Progenitor cell of endocrine pancreas (in vitro differentiated cells): ENCODE measurements at places on chromosomes 5 and 9.

- H3K27me3 ChIP-seq, result peaks cover 15% of the 10 kb centered on the region
- H3K27ac ChIP-seq, result no peak overlapping the region
- H3K4me1 ChIP-seq, result peaks cover 21% of the 10 kb centered on the region
- H3K4me3 ChIP-seq, result no peak overlapping the region
These were observed 92.4 kb downstream of the PRDM6 start for GRCh38 chr5:123181394-123181801.

- no peak for DNase-seq
- no peak overlapping the region for H3K4me3 ChIP-seq
- H3K4me1 ChIP-seq, result peaks cover 3% of the 10 kb centered on the region
- H3K27ac ChIP-seq, result no peak overlapping the region
- H3K27me3 ChIP-seq, result no peaks in the 10 kb centered on the region
These were observed 183.4 kb downstream of the FBXL7 start for GRCh38 chr5:15683332-15683731.

DNA sequence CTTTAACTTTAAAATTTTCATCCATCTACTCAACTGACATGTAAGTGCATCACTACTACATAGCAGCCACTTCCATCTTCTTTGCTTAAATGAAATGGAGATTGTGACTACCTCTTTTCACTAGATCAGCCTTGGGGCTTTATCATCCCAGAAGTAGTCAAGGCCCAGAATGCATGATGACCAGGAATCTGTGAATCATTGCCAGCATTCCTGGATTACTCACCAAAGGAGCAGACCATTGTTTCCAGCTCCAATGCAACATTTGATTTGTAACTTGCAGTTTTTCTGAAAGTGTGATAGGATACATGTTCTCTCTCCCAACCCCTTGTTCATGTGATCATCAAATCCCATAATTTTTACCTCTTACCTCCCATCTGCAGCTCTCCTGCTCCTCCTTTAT lies 65.1 kb downstream of the PLPPR1 start:
- H3K4me3 ChIP-seq, result no peak overlapping the region
- peaks cover 11% of the 10 kb centered on the region for H3K4me1 ChIP-seq
- H3K27me3 ChIP-seq, result peaks cover 3% of the 10 kb centered on the region
- H3K36me3 ChIP-seq, result no peaks in the 10 kb centered on the region

DNA sequence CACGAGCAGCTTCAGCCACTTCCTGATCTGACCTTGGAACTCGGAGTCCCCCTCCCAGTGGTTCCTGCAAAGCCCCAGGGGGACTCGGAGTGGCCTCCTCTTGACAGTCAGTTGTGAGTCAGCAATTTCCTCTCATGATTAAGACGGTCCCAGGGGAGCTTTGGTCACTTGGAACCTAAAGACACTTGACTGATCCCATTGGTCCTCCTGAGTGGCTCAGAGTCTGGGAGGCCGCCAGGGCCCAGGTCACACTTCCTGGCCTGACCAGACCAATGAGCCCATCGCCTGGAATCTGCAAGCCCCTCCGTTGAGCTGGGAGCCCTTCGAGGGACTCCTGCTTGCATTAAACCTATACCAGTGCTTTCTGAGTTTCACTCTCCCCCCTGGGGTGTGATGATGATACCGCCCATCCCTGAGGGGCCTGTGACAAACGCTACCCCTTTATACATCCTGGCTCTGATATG lies 29.1 kb downstream of the TSPAN17 start:
- no peak for DNase-seq
- H3K36me3 ChIP-seq, result no peaks in the 10 kb centered on the region
- no peak overlapping the region for H3K27ac ChIP-seq
- peaks cover 33% of the 10 kb centered on the region for H3K27me3 ChIP-seq
- H3K4me3 ChIP-seq, result no peak overlapping the region
- peaks cover under 1% of the 10 kb centered on the region for H3K4me1 ChIP-seq

DNA sequence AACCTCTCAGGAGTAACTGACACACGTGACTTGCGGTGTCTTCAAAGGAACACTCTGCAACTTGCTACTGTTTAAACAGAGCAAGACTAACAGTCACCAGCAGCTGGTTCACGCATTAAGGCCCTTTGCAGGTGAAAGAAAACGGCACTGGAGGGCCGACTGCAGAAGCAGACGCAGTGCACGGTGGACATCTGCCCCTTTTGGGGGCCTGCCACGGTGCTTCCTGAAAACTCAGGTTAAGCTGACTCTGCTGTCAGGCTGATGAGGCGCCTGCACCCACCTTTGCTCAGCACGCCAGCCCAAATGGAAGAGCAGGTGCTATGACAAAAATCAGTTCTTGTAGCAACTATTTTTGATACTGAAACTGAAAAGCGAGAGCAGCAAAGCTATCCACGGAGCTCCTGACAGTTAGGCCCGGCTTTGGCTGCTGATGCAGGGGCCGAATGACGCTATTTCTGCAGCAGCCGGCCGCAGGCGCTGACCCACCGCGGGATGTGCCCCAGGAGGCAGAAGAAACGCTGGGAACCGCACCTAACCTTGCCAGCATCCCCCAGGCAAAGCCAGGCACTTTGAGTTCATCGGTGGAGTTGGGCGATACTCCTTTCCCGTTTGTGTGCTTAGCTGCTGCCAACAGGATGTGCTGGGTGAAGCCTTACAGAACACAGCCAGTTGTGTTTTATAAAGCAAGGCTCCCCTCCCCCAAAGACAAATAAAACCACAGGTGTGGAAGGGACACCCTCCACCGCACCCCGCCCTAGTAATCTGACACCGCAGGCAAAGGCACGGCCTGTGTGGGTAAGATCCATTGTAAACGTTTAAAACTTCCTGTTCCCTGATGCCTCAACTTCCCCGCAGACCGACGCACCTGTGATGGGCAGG lies 21.1 kb upstream of the TERT start:
- peaks cover 22% of the 10 kb centered on the region for H3K4me1 ChIP-seq
- H3K27me3 ChIP-seq, result no peaks in the 10 kb centered on the region
- peak overlapping the region; percentile 55 for H3K4me3 ChIP-seq
- peaks cover 9% of the 10 kb centered on the region for H3K36me3 ChIP-seq
- H3K27ac ChIP-seq, result peak overlapping the region; percentile 96

- no peak for DNase-seq
- no peaks in the 10 kb centered on the region for H3K4me1 ChIP-seq
These were observed 95.7 kb downstream of the ACTBL2 start for GRCh38 chr5:57386958-57387357.

- H3K36me3 ChIP-seq, result peaks cover 24% of the 10 kb centered on the region
- H3K27me3 ChIP-seq, result no peaks in the 10 kb centered on the region
- no peak overlapping the region for H3K4me3 ChIP-seq
These were observed 10.3 kb downstream of the TRIM32 start for GRCh38 chr9:116697362-116697761.

- H3K27ac ChIP-seq, result no peak overlapping the region
- DNase-seq, result no peak
- H3K4me3 ChIP-seq, result no peak overlapping the region
- no peaks in the 10 kb centered on the region for H3K36me3 ChIP-seq
- H3K4me1 ChIP-seq, result peaks cover 6% of the 10 kb centered on the region
- H3K27me3 ChIP-seq, result no peaks in the 10 kb centered on the region
These were observed 50.5 kb downstream of the PDE4D start for GRCh38 chr5:59842999-59843398.

- peaks cover 1% of the 10 kb centered on the region for H3K4me1 ChIP-seq
- H3K4me3 ChIP-seq, result no peak overlapping the region
- no peak overlapping the region for H3K27ac ChIP-seq
- H3K27me3 ChIP-seq, result no peaks in the 10 kb centered on the region
- H3K36me3 ChIP-seq, result no peaks in the 10 kb centered on the region
These were observed 21.9 kb downstream of the ARHGEF37 start for GRCh38 chr5:149603210-149603609.

GRCh38 chr5:96187309-96188027 lies 225.8 kb upstream of the ELL2 start:
- H3K4me3 ChIP-seq, result no peak overlapping the region
- peak overlapping the region; percentile 5 for H3K27ac ChIP-seq
- no peaks in the 10 kb centered on the region for H3K27me3 ChIP-seq
- peaks cover 10% of the 10 kb centered on the region for H3K4me1 ChIP-seq
- peaks cover 1% of the 10 kb centered on the region for H3K36me3 ChIP-seq

- H3K4me3 ChIP-seq, result no peak overlapping the region
- peaks cover 4% of the 10 kb centered on the region for H3K4me1 ChIP-seq
- H3K36me3 ChIP-seq, result peaks cover 1% of the 10 kb centered on the region
- no peak overlapping the region for H3K27ac ChIP-seq
- DNase-seq, result no peak
These were observed 58.1 kb downstream of the ALDH7A1 start for GRCh38 chr5:126536874-126537273.

- H3K4me1 ChIP-seq, result peaks cover 5% of the 10 kb centered on the region
- H3K4me3 ChIP-seq, result no peak overlapping the region
- H3K27ac ChIP-seq, result no peak overlapping the region
- peaks cover 5% of the 10 kb centered on the region for H3K36me3 ChIP-seq
- DNase-seq, result no peak
- peaks cover 9% of the 10 kb centered on the region for H3K27me3 ChIP-seq
These were observed 3.3 kb upstream of the LSM11 start for GRCh38 chr5:157740229-157740610.

GRCh38 chr5:169222934-169223594 lies 77.9 kb downstream of the SLIT3 start:
- H3K4me3 ChIP-seq, result no peak overlapping the region
- no peak for DNase-seq
- H3K36me3 ChIP-seq, result no peaks in the 10 kb centered on the region
- H3K4me1 ChIP-seq, result peaks cover 16% of the 10 kb centered on the region
- H3K27me3 ChIP-seq, result peaks cover 13% of the 10 kb centered on the region

GRCh38 chr5:152932621-152933020 lies 527.5 kb upstream of the NMUR2 start:
- DNase-seq, result no peak
- no peak overlapping the region for H3K27ac ChIP-seq
- no peaks in the 10 kb centered on the region for H3K27me3 ChIP-seq
- H3K4me3 ChIP-seq, result no peak overlapping the region
- H3K36me3 ChIP-seq, result no peaks in the 10 kb centered on the region

GRCh38 chr5:61264273-61264661 lies 67.8 kb upstream of the ZSWIM6 start:
- H3K4me1 ChIP-seq, result peaks cover 29% of the 10 kb centered on the region
- peaks cover 6% of the 10 kb centered on the region for H3K27me3 ChIP-seq
- H3K36me3 ChIP-seq, result no peaks in the 10 kb centered on the region
- no peak overlapping the region for H3K4me3 ChIP-seq

DNA sequence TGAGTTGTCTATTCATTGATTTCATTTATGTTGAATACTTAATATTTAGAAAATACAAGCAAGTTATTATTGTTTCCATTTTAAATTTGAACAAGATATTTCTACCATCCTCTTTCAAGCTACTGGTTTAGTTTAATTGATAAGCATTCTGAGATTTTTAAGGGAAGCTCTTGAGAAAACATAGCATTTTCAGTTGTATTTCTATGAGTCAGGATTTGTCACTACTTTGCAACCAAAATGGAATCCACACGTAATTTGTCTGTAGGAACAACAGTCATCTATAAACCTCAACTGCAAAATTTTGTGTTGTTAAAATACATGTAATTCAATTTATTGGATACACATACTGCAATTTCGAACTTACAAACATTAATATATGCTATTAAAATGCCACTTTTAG lies 74.0 kb downstream of the PRR16 start:
- DNase-seq, result no peak
- H3K36me3 ChIP-seq, result no peaks in the 10 kb centered on the region
- H3K27ac ChIP-seq, result no peak overlapping the region
- peaks cover 7% of the 10 kb centered on the region for H3K4me1 ChIP-seq

- no peak overlapping the region for H3K4me3 ChIP-seq
- no peak overlapping the region for H3K27ac ChIP-seq
- DNase-seq, result no peak
- no peaks in the 10 kb centered on the region for H3K36me3 ChIP-seq
- no peaks in the 10 kb centered on the region for H3K4me1 ChIP-seq
These were observed 154.3 kb upstream of the ZNF618 start for GRCh38 chr9:113721856-113722255.

- no peak for DNase-seq
- no peaks in the 10 kb centered on the region for H3K27me3 ChIP-seq
- H3K4me3 ChIP-seq, result no peak overlapping the region
- H3K36me3 ChIP-seq, result no peaks in the 10 kb centered on the region
These were observed 11.6 kb upstream of the IL12B start for GRCh38 chr5:159341906-159342310.

DNA sequence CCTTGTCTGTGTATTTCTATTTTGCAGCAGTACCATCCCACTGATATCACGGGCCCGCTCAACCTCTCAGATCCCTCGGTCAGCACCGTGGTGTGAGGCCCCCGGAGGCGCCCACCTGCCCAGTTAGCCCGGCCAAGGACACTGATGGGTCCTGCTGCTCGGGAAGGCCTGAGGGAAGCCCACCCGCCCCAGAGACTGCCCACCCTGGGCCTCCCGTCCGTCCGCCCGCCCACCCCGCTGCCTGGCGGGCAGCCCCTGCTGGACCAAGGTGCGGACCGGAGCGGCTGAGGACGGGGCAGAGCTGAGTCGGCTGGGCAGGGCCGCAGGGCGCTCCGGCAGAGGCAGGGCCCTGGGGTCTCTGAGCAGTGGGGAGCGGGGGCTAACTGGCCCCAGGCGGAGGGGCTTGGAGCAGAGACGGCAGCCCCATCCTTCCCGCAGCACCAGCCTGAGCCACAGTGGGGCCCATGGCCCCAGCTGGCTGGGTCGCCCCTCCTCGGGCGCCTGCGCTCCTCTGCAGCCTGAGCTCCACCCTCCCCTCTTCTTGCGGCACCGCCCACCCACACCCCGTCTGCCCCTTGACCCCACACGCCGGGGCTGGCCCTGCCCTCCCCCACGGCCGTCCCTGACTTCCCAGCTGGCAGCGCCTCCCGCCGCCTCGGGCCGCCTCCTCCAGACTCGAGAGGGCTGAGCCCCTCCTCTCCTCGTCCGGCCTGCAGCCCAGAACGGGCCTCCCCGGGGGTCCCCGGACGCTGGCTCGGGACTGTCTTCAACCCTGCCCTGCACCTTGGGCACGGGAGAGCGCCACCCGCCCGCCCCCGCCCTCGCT lies 1.9 kb downstream of the LRRC26 start:
- no peaks in the 10 kb centered on the region for H3K4me1 ChIP-seq
- no peak overlapping the region for H3K27ac ChIP-seq
- H3K36me3 ChIP-seq, result no peaks in the 10 kb centered on the region
- no peak overlapping the region for H3K4me3 ChIP-seq
- DNase-seq, result no peak
- H3K27me3 ChIP-seq, result peaks cover 39% of the 10 kb centered on the region

GRCh38 chr5:143564417-143564816 lies 160.9 kb upstream of the NR3C1 start:
- H3K27me3 ChIP-seq, result peaks cover 23% of the 10 kb centered on the region
- no peak overlapping the region for H3K27ac ChIP-seq
- no peaks in the 10 kb centered on the region for H3K36me3 ChIP-seq
- peaks cover 18% of the 10 kb centered on the region for H3K4me1 ChIP-seq

DNA sequence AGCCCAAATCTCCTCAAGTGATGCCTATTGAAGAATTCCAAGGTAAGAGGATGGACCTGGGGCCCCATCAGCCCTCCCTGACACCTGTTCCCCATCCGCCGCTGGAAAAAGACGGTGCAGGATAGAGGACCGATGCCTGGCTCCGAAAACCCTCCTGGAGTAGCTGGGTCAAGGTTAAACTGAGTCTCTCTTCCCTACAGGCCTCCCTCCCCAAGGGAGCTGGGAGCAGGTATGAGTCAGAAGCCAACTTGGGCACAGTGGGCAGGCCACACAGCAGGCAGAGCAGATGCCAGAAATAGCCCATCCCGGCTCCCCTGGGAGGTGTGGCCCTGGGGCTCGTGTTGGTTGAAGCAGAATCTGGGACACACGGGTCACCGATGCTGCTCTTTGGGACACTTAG lies 75.6 kb downstream of the NTNG2 start:
- DNase-seq, result no peak
